Jurkat, Clone E6-1 (cell line): ENCODE measurements at places on chromosomes 12 and 14.

- no peak for DNase-seq
These were observed 11.7 kb downstream of the ELK3 start for GRCh38 chr12:96205908-96206307.

DNA sequence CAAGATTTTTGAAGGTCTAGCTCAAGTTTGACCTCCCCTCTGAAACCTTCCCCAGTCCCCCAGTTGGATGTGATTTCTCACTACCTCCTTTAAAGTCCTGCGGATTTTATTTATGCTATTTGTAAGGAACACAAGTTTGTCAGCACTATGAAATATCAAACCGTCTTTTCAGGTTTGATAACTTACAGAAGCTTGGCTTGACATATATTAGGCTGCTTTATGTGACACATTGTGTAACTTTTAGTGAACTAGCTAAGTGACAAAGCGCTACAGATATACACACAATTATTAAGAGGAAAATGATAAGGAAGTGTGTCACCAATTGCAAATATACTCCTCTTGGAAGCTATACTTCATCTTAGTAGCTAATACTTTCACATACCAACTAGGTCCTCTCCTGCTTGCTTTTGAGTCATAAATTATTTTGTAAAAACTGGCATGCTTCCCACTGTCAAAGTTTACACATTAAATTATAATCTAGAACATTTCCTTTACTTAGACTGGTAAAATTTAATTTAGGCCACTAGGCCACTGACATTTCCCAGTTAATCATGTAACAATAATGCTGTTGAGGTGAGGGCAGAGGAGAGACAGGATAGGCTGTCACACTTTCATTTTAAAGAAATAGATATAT lies 149.5 kb downstream of the TMTC3 start:
- DNase-seq = no peak

DNA sequence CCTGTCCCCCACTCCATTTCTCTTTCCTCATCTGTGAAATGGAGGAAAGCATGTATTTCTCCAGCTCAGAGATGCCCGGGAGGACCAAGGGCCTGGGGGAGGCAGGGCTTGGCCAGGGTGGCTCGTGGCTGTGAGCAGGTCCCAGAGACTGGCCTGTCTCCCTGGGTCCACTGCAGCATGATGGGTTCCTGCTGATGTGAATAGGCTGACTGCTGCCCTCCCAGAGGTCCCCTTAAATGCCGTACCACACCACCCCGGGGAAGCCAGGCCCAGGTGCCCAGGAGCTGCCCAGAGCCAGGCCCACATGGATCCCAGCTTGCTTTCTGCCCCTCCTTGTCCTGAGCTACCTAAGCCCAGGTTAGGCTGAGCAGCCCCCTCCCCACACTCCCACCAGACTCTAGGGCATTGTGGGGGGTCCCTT lies 158.2 kb upstream of the C14orf180 start:
- DNase-seq = no peak

GRCh38 chr12:112714166-112714710 lies 77.3 kb upstream of the RPH3A start:
- DNase-seq = no peak

- no peak for DNase-seq
These were observed 367.3 kb downstream of the C12orf50 start for GRCh38 chr12:87661786-87662377.

- no peak for DNase-seq
These were observed 63.6 kb downstream of the TMEM30B start for GRCh38 chr14:61217516-61217915.

- no peak for DNase-seq
These were observed 118.5 kb downstream of the PHETA1 start for GRCh38 chr12:111250251-111250881.

DNA sequence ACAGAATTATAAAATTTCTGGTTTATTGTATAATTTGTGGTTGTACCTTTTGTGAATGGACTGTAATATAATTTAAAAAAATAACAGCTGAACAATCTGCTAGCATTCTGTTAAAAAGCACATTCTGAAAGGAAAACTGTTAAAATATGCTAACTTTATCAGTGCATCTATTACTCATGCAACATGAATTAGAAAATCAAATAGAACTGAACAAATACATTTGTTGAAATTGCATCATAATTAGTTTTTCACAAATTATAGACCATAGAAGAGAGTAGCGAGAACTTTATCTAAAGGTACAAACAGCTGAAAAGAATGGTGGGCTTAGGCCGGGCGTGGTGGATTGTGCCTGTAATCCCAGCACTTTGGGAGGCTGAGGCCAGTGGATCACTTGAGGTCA lies 33.0 kb downstream of the PTPN21 start:
- no peak for DNase-seq
